ENCODE measurements at places on chromosomes 6 and 20.

GRCh38 chr6:120122401-120122800 is 772.8 kb upstream of the MAN1A1 start:
- DNase-seq, result no peak

DNA sequence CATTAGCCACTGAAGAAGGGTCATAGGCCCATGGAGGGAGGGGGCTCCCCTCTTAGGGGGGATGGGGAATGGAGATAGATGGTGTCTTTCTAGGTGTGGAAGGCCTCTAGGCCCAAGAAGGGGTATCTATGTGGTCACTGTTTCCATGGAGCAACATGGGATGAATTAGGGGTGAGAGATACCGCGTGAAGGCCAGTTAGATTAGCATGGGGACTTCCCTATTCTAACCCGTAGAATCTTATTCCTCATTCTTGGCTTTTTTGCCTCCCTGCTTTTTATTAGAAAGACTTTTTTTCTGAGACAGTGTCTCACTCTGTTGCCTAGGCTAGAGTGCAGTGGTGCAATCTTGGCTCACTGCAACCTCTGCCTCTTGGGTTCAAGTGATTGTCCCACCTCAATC is 3.2 kb downstream of the RAB44 start:
- no peak for DNase-seq

- no peak for DNase-seq
These were observed 494.2 kb upstream of the JAG1 start for GRCh38 chr20:11168026-11168425.

GRCh38 chr6:166005944-166006899 is 161.4 kb downstream of the TBXT start:
- DNase-seq, result no peak

- no peak for DNase-seq
These were observed 296.2 kb upstream of the MARCKS start for GRCh38 chr6:113560908-113561307.

- peak; percentile 31 for DNase-seq
These were observed 194.8 kb downstream of the COL9A1 start for GRCh38 chr6:70107852-70108629.

GRCh38 chr20:3863317-3863716 is 16.7 kb downstream of the MAVS start:
- DNase-seq, result no peak

GRCh38 chr6:10215326-10216110 is 199.4 kb downstream of the TFAP2A start:
- no peak for DNase-seq

GRCh38 chr20:47468290-47469050 is 33.2 kb upstream of the NCOA3 start:
- no peak for DNase-seq

GRCh38 chr20:55893031-55893430 is 112.3 kb downstream of the CBLN4 start:
- DNase-seq, result no peak

DNA sequence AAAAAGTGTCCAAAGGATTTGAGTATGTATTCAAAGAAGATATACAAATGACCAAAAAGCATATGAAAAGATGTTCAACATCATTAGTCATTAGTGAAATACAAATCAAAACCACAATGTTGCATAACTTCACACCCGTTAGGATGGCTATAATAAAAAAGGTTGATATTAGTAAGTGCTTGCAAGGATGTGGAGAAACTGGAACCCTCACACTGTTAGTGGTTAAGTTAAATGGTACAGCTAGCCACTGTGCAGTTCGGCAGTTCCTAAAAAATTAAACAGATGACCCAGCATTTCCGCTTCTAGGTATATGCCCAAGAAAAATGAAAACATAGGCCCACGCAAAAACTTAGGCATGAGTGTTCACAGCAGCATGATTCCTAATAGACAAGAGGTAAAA is 38.6 kb downstream of the IBTK start:
- no peak for DNase-seq

DNA sequence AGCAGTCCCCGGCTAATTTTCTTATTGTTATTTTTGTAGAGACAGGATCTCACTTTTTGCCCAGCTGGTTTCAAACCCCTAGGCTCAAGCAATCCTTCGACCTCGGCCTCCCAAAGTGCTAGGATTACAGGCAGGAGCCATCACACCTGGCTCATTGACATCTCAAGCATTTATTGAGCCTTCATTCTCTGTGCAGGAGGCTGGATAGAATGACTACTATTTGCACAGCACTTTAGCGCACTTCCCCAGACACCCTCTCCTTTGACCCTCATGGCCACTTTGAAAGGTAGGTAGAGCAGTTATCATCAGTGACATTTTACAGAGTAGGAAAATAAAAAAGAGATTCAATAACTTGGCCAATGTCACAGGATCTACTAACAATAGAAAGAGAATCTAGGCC is 124.0 kb upstream of the STXBP5 start:
- no peak for DNase-seq

- no peak for DNase-seq
These were observed 977.7 kb upstream of the SLC35B3 start for GRCh38 chr6:9412951-9413559.

DNA sequence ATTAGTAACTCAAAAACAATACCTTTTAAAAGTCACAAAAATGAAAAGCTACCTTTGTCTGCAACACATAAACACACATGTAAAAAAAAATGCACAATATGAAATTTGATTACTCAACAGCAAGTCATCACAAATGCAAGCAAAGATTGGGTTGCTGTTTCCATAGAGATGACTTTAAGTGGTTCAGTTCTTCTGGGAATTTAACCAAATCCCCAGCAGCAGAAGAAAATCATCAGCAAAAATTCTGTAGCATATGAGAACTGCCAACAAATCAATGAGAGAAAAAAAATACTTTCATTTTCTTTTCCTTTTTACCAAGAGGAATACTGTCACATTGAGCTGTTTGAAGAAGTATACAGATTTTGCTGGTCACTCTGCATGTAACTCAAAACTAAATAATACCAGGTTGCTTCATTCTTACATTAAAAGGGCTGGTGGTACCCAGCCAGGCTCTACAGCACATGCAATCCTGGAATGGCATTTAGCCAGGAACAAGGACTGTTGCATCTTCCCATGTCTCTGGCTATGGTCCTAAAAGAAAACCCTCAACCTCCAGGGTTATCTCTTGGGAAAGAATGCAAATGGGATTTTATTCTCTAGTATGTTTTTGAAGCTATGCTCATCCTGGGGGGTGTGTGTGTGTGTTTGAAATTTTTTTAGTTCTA is 158.3 kb downstream of the OPRM1 start:
- peak; percentile 42 for DNase-seq

GRCh38 chr6:128139519-128139918 is 238.7 kb upstream of the THEMIS start:
- DNase-seq, result no peak

DNA sequence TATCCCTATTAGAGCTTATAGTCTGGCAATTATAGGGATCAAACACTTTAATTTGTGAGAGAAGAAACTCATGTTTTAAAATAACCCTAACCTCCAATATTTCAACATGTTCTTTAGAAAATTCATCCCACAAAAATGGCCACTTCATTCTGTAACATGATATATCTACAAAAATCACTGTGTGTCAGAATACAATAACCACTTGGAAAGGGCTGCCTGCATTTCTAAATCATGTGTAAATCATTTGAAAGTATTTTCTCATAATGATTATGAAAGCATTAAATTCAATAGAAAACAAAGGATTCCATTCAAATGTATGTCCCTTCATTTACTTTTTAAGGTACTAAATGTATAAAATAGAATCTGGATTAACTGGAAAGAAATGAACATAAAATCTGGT is 101.4 kb upstream of the NHSL1 start:
- no peak for DNase-seq

DNA sequence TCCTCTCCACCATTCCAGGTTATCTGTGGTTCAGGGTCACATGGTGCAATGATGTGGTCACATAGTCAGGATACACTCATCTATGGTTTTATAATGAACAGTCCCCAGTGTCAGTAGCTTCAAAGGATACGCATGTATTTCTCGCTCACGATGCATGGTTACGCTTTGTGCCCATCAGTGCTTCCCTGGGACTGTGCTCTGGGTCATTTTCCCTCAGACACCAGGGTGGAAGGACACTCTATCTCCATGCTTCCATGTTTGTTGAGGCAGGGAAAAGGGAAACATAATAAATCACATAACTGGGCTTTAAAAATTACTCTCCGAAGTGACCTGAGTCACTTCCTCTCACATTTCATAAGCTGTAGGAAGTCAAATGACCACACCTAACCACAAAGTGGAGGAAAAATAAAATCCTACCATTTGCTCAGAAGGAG is 394.8 kb upstream of the NOX3 start:
- DNase-seq, result no peak

- DNase-seq, result no peak
These were observed 217.0 kb downstream of the DLL1 start for GRCh38 chr6:170073846-170074245.

GRCh38 chr20:46228670-46229069 is 79.6 kb downstream of the CDH22 start:
- no peak for DNase-seq

GRCh38 chr6:125100074-125100652 is 53.4 kb upstream of the TPD52L1 start:
- no peak for DNase-seq
